ENCODE measurements at places on chromosomes 7 and 10.

DNA sequence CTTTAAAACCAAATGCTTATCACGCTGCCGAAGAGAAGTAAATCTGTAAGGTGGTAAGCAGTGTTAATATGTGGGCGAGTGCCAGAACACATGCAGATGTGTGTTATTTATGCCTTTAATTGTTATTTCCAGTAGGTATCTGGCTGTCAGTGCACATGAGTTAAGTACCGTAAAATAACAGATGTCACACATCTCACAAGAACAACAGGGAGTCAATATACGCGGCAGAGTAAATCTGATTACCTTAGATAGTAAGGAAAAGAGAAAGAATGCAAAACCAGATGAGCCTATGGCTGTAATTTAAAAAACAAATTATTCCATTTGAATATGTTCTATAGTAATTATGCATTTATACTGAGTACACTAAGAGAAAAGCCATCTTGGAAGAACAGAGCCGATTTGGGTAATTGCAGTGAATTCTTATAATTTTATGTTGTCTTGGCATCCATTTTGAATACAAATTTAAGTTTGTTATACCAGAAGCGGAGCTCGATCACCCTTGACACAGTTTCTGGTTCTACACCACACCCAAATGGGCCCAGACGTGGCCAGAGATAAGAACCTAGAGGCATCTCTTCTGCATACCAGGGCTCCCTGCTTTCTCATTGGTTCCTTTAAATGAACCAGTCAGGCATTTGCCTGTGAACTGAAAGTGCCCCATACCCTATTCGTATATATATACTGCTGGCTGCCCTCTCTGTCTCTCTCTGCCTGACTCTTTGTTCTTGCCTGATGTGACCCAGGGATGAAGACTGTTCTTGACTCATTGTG, 34.8 kb downstream of the DNAJB9 start:
- DNase-seq, result no peak

GRCh38 chr7:43220250-43220649, 107.8 kb downstream of the HECW1 start:
- DNase-seq, result no peak

GRCh38 chr7:45118292-45118691, 6.8 kb upstream of the TBRG4 start:
- DNase-seq, result no peak

- DNase-seq, result no peak
These were observed 72.3 kb downstream of the FAS start for GRCh38 chr10:89062861-89063260.

DNA sequence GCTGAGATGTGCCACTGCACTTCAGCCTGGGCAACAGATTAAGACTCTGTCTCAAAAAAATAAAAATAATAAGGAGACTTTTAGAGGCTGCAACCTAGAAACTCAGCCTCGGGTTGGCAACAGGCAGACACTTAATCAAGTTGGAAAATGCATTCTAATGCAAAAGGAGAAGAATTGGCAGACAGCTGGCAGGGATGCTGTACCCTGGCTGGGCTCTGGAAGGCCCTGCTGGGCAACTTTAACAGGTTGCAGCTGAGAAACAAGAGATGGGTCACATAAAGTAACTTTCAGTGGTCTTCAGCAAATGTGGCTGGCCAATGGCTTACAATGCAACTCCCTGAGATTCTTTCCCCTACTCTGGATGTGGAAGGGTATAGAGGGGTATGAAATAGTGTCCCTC, 1225.7 kb downstream of the TYW1 start:
- no peak for DNase-seq

- peak; percentile 89 for DNase-seq
These were observed 8.2 kb downstream of the TACR2 start for GRCh38 chr10:69408318-69409175.

- DNase-seq, result no peak
These were observed 5.7 kb upstream of the CELF2 start for GRCh38 chr10:11011984-11012383.

All from occipital lobe (tissue), 3 donors.